SK-N-SH (cell line): ENCODE measurements at places on chromosomes 1 and 21. TPM values are rescaled to one million over a fixed set of nuclear protein-coding genes. Genes with fewer than 3 reads are reported as not detected.

- H3K4me3 ChIP-seq: no peak overlapping the region
- no peak for DNase-seq
- H3K27me3 ChIP-seq: no peaks in the 10 kb centered on the region
- no peaks in the 10 kb centered on the region for H3K4me1 ChIP-seq
- H3K36me3 ChIP-seq: no peaks in the 10 kb centered on the region
- H3K27ac ChIP-seq: no peak overlapping the region
These were observed 278.0 kb downstream of the HLX start for GRCh38 chr1:221157026-221157761.

The KRTCAP2 gene
- 203 and 238 TPM in 2 replicates for polyA plus RNA-seq

- H3K27me3 ChIP-seq: no peaks in the 10 kb centered on the region
- no peak overlapping the region for H3K4me3 ChIP-seq
- H3K36me3 ChIP-seq: no peaks in the 10 kb centered on the region
- H3K4me1 ChIP-seq: peaks cover 37% of the 10 kb centered on the region
These were observed 61.1 kb downstream of the OPTC start for GRCh38 chr1:203555076-203555475.

DNA sequence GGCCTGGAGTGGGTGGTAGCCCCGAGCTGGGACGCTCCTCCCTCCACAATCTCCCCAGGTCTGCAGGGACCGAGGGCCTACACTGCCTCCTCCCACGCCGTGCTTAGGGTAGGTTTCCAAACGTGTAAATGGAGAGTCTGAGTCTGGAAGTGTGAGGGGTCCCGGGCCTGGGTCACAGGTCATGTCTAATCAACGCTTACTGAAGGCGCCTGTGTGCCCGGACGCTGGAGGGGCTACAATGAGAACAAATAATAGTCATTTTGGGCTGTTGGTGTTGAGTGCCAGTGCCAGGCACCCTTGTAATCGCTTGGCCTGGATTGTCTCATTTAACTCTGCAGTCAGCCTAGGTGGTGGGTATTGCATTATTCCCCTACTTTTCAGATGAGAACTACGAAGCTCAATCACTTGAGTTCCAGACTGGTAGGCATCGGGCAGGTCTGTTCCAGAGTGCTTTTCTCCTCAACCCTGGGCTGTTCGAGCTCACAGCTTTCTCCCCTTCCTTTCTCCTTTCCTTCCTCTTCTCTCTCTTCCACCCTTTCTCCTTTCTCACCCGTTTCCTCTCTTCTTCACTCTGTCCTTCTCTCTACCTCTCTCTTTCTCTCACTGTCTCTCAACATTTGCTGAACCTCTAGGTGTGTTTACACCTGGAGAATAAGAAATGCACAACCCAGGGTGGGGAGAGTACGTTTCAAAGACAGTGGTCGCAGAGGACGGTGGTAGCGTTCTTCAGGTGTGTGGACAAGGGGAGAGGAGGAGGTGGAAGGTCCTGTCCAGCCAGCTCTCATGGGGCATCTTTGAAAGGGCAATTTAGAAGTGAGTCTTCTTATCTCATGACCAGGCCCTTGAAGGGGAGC is 883 bp downstream of the SLC66A1 start:
- H3K4me3 ChIP-seq: peak overlapping the region; percentile 76
- DNase-seq: no peak
- H3K27me3 ChIP-seq: no peaks in the 10 kb centered on the region
- peak overlapping the region; percentile 70; the same call in 1 of the 2 replicates for H3K27ac ChIP-seq
- H3K4me1 ChIP-seq: peaks cover 26% of the 10 kb centered on the region; the same call in 1 of the 2 replicates

GRCh38 chr1:198462365-198463019 is 78.0 kb downstream of the ATP6V1G3 start:
- H3K36me3 ChIP-seq: no peaks in the 10 kb centered on the region
- H3K27ac ChIP-seq: no peak overlapping the region; the same call in 1 of the 2 replicates
- DNase-seq: no peak
- H3K4me1 ChIP-seq: peaks cover 7% of the 10 kb centered on the region
- no peak overlapping the region for H3K4me3 ChIP-seq

The FAM78B gene
- polyA plus RNA-seq: 0.34 and 0.36 TPM in 2 replicates

The KLHL21 gene
- 9.0 and 12.5 TPM in 2 replicates for polyA plus RNA-seq

The TNFRSF9 gene
- polyA plus RNA-seq: 2.9 and 5.1 TPM in 2 replicates

The CADM3 gene
- 0.78 and 0.94 TPM in 2 replicates for polyA plus RNA-seq

GRCh38 chr1:26768755-26769154 is 19.0 kb upstream of the PIGV start:
- peaks cover 9% of the 10 kb centered on the region; the same call in 1 of the 2 replicates for H3K4me1 ChIP-seq
- peak overlapping the region; percentile 96 for H3K27ac ChIP-seq
- DNase-seq: no peak
- H3K36me3 ChIP-seq: peaks cover 73% of the 10 kb centered on the region
- no peaks in the 10 kb centered on the region for H3K27me3 ChIP-seq

- H3K4me3 ChIP-seq: no peak overlapping the region
- no peak overlapping the region for H3K27ac ChIP-seq
- no peaks in the 10 kb centered on the region for H3K27me3 ChIP-seq
These were observed 15.9 kb upstream of the PRELP start for GRCh38 chr1:203459671-203460201.

The PEAR1 gene
- polyA plus RNA-seq: 1.2 and 1.7 TPM in 2 replicates
